Fibroblast of skin of scalp (primary cell): ENCODE measurements at places on chromosomes 2 and 18.

- no peak for DNase-seq
These were observed 168.5 kb upstream of the RND3 start for GRCh38 chr2:150656002-150656401.

- DNase-seq, result peak; percentile 65
These were observed 60.1 kb downstream of the ST3GAL5 start for GRCh38 chr2:85828725-85829124.

- no peak for DNase-seq
These were observed 151.0 kb upstream of the NDUFV2 start for GRCh38 chr18:8951491-8951890.

GRCh38 chr18:42072407-42072806 is 117.4 kb downstream of the PIK3C3 start:
- no peak for DNase-seq

DNA sequence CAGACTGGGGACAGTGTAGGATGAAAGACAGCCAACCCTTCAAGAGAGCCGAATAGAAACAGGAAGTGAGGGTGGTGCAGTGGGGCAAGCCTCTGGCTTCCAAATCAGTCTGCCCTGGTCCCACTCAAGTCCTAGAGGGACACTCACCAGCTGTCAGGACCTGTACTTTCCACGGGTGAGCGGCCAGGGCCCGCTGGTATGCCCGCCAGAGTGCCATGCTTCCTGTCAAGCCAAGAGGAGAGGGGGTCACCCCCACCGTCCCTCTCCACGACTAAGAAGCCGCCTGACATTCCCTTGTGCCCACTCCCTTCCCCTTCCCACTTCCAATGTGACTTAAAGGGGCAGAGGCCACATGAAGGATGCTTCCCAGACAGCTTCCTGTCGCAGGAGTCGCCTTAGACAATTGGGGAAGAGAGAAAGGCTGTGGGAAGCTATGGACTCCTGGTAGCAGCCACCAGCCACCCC is 564 bp downstream of the MPV17 start:
- DNase-seq, result no peak
